ENCODE measurements at places on chromosomes 7 and 10.

DNA sequence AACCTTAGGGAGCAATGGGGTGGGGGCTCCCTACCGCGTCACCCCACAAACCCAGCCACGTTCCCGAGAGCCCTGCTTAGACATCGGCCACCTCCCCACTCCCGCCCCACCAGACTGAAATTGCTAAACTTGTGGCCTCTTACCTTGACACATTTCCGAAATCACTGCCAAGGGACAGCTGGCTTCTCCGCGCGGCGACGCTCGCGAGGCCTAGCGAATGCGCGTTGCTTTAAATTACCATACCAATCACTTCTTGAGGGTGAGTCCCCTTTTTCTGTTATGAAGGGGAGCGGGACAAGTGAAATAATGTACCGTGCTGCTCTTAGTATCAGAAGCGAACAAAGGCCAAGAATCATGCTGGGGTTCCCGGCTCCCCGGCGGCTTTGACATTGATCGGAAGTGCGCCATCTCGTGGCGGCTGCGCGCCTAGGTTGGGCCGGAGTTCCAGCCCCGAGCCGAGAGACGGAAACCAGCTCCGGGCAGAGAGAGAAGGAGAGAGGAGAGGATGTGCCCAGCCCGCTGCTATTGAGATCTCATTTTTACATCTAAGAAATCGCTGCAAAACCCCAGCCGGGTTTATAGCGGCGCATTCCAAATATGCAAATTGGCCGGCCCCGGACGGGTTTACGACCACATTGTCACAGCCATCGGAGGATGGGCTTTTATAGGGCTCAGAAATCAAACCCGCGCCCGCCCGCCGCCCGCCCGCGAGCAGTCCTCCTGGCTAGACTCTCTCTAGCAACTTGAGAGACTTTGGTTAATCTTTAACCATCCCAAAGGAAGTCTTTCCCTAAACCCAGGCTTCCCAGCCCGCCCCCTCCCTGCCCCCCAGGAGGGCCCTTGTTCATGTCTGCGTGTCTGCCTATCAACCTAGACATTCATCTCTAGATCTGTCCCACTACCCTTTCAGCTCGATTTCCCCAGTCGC lies 5.3 kb downstream of the HOXA11 start:
- peak; percentile 50 for DNase-seq

DNA sequence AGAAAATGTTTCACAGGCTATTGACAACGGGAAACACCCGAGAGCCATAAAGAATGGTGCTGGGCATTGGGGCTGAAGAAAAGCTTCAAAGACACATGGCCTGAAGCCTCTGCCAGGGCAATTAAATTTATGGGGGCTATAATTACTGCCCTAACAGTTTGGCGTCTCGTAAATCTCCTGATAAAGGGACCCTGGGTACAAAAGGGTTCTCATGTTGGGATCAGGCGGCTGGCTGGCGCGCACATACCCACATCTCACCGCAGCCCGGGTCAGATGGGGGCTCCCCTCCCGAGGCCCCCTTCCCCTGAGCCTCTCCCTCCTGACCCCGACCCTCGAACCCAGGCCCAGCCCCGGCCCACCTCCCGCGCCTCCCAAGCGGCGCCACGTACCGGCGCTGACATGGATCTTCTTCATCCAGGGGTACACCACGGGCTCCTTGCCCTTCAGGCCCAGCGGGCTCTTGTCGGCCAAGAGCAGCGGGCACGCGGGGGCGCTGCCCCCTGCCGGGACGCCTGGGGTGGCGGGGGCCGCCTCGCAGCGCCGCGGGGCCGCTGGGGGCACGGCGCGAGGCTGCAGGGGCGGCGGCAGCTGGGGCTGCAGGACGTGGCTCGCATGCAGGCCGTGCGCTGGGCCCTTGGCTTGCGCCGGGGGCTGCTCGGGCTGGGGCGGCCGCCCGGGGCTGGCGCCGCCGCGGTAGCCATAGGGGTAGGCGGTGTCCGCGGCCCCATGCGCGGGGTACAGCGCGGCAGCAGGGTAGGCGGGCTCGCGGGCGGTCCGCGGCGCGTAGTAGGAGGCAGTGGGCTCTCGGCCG lies 623 bp downstream of the HOXA4 start:
- no peak for DNase-seq

DNA sequence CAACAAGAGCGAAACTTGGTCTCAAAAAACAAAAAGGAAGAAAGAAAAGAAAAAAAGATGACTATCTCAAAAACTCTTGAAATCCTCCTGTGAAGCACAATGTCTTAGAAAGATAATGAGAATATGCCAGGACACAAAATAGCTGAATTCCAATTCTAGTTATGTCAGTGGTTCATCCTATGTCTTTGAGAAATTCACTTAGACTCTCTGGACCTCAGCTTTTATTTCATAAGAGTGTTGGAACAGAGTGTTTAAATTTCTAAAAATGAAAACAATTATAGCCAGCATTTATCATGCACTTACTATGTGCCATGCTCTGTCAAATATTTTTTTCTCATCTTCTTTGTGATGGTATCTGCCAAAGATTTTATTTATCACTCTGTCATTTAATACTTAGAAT lies 13.3 kb upstream of the HYCC1 start:
- no peak for DNase-seq

GRCh38 chr7:2799253-2799652 lies 44.9 kb downstream of the GNA12 start:
- no peak for DNase-seq

GRCh38 chr10:133364645-133365431 lies 7.0 kb upstream of the FUOM start:
- no peak for DNase-seq

- DNase-seq = no peak
Observed at GRCh38 chr7:119452401-119452800, 820.6 kb upstream of the KCND2 start.
